ENCODE measurements at places on chromosomes 7 and 10.

DNA sequence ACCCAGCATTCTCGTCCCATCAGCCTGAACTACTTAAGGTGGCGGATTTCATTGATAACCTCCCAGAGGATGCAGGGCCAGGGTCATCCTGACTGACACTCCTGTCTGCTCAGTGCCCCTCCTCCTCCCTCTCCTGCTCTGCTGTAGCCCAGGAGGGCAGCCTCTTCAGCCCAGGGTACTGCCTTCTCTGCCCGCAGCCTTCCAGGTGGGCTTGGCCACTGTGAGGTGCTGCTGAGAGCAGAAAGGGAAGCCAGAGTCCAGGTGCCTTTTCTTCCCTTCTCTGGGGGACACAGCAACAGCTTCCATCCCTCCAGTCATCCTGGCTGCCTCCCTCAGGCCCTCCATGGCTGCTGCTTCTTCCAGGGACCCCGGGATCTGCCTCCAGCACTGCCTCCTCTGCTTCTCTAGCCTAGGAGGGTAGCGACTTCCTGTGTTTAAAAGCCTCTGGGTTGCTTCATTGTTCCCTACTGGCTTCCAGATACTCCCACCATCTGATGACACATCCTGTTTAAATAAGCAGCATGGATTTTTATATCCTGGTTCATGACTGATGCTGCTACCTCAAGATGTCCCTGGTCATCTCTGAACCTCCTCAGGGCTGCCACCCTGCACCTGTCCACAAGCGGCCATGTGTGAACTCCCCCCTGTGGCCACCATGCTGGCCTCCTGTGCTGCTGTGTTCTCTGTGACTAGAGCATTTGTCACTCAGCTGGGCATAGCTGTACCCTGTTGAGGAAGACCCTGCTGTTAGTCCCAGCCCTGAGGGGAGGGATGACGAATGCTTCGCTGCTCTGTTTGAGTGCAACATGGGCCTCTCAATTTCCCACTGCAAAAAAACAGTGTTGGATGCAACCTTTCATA lies 55.8 kb downstream of the AKR1C4 start:
- no peak for DNase-seq

DNA sequence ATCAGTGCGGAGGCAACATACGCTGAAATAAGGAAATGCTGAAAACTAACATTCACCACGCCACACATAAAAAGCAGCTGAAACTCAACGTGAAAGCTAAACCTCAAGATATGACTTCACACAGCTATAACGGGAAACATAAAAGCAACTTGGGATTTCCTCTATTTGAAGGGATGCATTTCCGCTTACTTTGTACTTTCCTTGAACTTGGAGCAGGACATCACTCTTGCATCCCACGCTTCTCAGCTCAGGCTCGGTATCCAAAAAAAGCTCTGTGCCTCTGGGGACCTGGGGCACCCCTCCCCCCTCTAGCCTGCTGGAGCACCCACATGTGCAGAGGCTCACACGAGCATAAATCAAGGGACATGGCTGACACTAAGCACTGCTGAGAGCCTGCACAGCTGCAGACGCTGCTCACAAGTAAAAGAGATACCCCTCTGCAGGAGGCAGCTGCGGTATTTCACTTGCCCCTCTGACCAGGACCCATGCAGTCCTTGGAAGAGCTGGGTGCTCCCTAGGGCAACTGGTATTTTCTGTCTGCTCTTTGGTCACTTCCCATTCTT lies 34.2 kb downstream of the PARD3 start:
- DNase-seq, result peak; percentile 32

- DNase-seq, result no peak
Measured at GRCh38 chr10:34498821-34499220, 316.3 kb downstream of the PARD3 start.

DNA sequence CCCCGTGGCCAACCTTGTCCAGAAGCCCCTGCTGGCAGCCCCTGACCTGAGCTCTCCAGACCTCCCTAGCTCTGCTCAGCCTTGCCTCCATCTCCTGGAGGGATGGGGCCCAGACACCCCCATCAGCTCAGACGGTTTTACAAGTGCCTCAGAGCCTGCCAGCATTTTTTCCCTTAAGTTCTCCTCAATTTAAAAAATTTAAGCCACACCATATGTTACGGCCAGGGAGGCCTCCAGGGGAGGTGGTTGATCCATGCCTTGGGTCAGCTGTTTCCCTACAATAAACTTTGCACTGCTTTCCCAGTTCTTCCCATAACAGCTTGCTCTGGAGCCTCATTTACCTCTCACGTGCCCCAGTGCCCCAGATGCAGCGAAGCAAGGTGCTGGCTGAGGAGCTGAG lies 143.5 kb downstream of the RGS10 start:
- peak; percentile 41 for DNase-seq

- DNase-seq, result peak; percentile 90
Measured at GRCh38 chr7:19107356-19108146, 9.9 kb downstream of the TWIST1 start.

DNA sequence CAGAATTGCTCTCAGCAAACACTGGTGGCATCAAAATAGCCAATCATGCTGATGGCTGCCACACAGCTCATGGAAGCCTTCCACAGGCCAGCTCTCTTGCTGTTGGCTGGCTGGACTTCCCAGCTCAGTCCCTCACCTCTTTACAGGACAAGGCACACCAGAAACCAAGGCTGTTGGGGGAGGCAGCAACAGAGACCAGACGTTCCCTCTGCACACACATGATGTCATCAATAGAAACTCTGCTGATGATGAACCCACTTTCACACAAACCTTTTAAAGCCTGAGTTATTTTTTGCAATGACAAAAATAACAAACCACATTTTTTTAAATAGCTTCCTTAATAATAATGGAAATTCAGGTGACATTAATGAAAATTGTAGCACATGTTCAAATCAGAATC lies 300.9 kb upstream of the C7orf33 start:
- no peak for DNase-seq

DNA sequence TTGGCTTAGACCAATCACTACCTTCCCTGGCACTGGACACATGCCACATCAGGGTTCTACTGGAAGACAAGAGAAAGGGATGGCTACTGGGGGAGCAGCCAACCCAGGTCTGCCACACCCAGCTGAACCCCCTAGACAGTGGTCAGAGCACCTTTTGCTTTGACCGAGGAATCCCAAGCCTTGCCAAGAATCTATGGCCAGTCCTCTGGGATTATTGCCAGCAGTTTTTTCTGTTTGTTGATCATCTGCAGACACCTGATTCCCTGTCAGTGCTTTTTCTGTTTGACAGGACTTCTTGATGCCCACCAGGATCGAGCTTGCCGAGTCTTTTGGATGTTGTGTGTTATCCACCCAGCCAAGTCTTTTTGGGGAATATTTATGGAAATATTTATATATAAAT lies 476.2 kb upstream of the GALNT17 start:
- DNase-seq, result no peak

DNA sequence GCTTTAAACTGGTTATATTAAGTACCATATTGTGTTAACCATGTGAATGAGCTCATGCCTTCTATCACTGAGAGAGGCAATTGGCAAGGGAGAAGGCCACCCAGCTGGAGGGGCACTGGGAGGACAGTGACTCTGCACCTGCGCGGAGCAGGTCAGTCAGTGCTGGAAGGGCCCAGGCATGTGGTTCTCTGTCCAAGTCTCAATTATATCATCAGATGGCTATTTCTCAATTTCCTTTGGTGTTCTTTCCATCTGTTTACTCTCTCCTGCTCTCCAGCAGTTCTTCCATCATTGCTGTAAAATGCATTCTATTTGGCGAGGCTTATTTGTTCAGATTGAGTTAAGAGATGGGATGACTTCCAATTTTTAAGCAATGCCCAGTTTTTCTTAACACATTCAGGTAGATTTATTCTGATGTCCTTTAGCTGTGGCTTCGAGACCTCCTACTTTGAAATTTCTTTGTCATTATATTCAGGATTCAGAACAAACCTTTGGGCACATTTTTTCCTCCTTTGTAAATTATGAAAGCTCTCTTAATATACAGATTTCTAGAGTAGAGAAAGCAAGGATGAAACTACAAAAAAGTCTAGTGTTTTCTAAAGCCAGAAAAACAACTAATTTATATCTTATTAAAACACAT lies 159.3 kb downstream of the BMPER start:
- peak; percentile 45 for DNase-seq

DNA sequence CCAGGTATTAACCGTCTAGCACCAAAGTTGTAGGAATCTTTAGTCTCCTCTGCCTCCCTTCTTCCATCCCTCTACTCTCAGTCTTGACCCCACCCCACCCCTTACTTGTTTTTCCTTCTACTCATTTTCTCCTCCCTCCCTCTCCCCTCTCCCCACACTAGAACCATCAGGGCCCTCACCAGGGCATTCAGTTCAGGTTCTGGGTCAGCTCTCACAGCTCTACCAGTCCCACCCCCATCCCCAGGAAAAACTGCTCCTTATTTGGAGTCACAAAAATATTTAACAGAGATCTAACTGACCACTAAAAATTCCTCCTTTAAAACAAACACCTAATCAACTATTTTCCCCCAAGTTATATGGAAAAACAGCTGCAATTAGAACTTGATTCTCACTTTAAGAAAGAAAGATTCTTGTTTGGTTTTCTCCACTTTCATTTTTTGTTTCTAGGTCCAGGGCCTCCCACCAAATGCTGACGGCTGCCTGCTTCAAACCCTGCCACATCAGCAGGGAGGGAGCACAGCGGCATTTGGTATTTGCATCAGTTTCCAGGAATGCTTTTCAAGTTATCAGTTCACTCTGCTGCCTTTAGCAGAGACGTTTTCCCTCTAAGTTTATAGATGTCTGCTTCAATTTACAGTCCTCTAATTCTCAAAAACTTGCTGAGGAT lies 2.8 kb upstream of the COL1A2 start:
- DNase-seq, result peak; percentile 84

DNA sequence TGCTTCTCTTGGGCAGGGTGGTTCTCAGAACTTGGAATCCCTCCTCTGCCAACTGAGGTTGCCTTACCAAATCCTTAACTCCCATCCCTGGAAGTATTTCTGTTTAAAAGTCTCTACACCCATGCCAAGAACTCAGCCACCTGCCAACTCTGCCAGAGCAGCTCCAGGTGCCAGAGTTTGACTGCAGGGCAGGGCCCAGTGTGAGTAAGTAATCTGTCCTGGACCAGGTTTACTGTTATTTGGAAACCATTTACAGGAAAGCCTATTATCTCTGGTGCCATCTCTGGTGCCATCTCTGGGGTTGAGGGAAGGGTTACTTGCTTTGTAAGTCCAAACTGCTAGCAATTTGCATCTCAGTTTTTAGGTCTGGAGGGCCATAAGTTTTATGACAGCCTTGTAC lies 2.5 kb downstream of the TSPAN15 start:
- DNase-seq, result no peak

DNA sequence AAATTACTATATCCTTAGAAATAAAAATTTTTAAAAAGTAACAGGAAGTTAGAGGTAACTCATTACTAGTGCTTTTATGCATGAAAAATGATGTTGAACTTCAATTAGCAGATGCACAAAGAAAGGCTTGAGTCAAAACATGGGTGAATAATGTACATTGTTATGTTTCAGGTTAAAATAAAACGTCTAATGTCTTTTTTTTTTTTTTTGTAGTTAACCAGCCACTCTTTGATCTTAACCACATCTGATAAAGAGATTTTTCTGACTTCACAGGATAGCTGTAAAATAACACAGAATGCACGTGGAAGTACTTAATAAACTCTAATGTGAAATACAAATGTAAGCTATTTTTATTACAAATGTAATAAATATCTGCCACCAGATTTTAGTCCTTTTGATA lies 61.7 kb downstream of the GSAP start:
- DNase-seq, result no peak

GRCh38 chr7:131786204-131786603 lies 229.8 kb upstream of the PODXL start:
- no peak for DNase-seq

DNA sequence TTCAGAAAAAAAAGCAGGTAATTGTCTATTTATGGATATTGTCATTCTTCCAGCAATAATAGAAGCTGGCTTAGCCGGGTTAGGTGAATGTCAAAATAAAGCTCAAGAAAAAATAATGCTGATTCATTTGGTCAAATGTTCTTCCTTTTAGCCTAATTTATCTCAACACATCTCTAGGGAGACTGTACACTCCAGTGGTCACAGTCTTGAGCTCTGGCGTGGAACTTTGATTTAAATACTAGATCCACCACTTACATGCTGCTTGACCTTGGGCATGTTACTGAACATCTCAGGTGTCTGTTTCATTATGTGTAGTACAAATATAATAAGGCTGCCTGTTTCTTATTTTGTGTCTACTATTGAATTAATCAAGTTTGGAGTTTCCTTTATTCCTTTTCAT lies 22.0 kb downstream of the PRTFDC1 start:
- no peak for DNase-seq

DNA sequence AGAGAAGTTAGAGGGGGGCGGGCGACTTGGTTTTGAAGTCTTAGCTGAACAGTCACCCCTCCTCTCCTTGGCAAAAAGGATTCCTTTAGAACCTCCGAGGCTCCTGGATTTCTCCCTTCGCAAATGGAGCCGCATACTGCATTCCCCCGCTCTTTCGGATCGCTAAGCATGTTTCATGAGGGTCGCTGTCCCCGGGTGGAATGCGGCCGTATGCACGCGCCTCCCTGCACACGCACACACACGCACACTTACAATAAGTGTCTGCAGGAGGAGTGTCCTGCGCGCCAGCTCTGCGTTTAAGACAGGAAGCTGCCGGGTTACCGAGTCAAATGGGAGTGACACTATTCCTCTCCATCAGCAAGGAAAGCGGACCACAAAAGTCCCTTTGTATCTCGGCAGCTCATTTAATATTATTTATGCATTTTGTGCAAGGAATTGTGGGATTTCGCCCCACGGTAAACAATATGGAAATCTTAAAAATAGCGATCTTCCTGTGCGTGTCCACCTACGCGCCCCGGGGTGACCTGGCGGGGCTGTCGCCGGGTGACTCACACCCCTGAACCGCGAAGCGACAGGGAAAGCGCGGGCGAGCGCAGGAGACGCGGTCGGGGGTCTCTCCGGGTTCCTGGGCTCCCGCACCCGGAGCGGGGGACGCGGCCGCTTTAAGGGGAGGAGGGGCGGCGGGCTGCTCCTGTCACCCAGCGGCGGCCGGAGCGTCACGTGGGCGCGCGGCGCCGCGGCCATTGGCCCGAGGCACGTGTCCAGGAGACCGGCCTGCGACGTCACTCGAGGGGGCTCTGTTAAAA lies 988 bp upstream of the EN2 start:
- DNase-seq, result peak; percentile 87

GRCh38 chr10:132915411-132915810 lies 27.0 kb downstream of the CFAP46 start:
- no peak for DNase-seq

- DNase-seq, result peak; percentile 30
Measured at GRCh38 chr10:30977385-30977784, 54.3 kb downstream of the ZNF438 start.

GRCh38 chr10:62162261-62162981 lies 106.2 kb downstream of the RTKN2 start:
- DNase-seq, result no peak

DNA sequence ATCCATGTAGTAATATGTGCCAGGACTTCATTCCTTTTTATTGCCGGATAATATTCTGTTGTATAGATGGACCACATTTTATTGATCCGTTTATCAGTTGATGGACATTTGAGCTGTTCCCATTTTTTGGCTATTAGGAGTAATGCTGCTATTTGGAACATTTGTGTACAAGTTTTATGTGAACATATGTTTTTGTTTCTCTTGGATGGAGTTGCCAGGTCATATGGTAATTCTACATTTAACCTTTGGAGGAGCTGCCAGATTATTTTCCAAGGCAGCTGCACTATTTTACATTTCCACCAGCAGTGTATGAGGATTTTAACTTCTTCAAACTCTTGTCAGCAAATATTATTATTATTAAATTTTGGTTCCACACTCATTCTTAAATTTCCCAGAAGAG lies 59.2 kb downstream of the C10orf90 start:
- no peak for DNase-seq

- no peak for DNase-seq
Measured at GRCh38 chr10:7547829-7548228, 118.9 kb downstream of the ITIH5 start.

- DNase-seq, result no peak
Measured at GRCh38 chr10:67140641-67141040, 214.8 kb downstream of the LRRTM3 start.
